ENCODE measurements at places on chromosomes 6 and 20.

DNA sequence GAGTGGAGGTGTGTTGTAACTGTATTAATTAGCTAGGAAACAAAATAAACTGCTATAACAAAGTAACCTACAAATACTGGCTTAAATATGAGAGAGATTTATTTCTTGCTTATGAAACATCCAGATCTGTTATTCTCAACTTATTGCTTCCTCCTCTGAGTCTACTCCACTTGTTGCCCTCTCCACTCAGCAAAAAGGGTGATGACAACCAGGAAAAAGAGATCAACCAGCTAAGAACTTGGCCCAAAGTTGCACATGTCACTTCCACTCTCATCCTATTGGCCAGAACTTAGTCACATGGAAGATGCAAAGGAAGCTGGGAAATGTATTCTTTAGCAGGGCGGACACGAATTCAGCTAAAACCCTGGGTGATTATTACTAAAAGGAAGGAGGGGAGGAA, 5.2 kb upstream of the TP53RK start:
- DNase-seq: no peak

DNA sequence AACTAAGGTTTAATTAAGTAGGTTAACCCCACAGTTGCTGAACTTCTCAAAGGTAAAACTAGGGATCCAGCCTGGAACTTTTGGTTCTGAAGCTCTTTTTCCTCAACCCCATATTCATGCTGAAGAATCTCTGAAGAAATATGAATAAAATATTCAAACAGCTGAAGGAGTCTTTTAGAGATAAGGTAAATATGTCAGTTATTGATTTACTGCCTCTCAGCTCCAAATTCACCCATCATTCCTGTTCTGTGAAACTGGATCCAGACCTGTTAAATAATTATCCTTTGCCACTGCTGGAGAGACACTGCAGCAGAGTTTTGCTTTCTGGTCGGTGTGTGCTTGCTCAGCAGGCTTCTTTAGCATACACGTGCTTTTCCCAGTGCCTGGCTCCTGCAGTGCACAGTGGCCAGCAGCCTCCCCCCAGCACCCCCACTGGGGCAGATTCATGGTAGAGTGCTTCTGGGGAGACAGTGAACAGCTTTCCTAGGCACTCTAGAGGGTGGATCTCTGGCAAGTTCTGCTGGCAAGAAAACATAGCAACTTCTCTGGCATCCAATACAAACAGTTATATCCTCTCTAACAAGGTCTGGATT, 62.0 kb upstream of the BCLAF1 start:
- no peak for DNase-seq

GRCh38 chr6:28078050-28078449, 2.3 kb upstream of the ZNF165 start:
- DNase-seq: no peak

DNA sequence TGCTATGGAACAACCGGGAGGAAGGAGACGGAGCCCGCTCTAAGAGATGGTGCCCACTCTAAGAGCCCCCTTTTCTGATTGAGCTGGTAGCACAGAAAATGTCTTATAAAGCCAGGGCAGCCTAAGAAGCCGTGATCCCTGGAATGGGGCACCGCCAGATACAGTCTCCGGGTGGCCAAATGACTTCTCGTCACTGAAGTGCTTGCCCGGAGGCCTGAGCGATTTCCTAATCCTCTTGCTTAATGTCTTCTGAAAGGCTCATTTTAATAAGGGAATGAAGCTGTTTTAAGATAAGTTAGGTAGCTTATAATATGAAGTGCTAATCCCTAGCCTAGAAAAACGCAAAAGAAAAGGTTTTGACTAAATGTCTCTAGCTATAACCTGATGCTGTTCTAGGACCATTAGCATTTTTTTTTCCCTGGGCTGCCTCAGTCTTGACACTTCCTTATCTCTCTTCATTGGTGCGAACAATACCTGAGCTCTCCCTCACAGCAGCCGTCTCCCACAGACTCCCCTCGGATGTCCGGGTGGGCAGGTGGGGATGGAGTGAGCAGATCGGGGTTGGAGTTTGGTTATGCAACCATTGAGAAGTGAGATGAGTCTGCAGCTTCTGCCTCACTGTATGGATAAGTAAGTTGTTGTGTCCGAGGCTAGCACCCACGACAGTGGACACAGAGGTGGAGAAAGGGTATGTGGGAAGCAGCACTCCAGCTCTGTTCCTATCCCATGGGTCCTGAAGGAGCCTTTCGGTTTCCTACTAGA, 559.4 kb upstream of the AGPAT4 start:
- no peak for DNase-seq

DNA sequence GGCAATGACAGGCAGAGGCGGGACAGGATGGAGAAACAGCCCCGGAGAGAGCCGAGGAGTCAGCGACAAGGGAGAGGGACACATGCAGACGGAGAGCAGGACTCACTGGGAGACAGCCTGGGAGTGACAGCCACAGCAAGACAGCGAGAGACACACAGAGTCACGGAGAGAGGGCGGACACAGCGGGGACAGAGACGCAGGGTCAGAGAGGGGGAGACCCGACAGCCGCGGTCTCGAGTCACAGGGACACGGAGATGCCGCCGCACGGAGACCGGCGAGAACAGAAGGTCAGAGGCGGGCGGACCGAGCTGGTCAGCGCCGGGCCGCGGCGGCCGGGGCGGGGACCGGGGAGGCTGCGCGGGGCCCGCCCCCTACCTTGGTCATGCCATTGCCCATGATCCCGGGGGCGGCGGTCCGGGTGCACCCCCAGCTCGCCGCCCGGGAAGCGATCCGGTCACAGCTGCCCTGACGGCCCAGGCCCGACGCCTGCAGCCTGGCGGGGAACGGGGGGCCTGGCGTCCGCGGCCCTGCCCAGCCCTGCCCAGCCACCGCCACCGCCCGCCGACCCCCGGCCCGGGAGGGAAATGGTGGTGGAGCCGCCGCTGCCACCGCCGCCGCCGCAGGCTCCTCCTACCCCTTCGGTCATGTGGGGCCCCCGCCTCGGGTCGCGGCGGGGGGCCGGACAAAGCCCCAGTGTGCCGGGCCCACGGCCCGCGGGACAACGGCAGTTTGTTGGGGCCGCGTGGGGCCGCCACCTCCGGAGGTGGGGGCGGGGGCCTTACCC, at the start of the genes DUSP15 and TTLL9:
Gene DUSP15, minus strand, starts transcription at position 586 of the 784 bp plus-strand sequence. Its CDS starts 190 bp downstream, at position 396.
Gene TTLL9, plus strand, starts transcription at position 693 of the 784 bp plus-strand sequence. CDS start 493 bp downstream, outside the sequence.
- DNase-seq: no peak

Measured in activated CD4-positive, CD25-positive, alpha-beta regulatory T cell treated with anti-CD3 and anti-CD28 coated beads, Interleukin-2, amount 50 U/mL, for 16 hours (primary cell).